Tibial nerve (tissue), 4 donors: ENCODE measurements at places on chromosomes 6 and 20. TPM values are rescaled to one million over a fixed set of nuclear protein-coding genes. Genes with fewer than 3 reads are reported as not detected.

Gene ETV7
- total RNA-seq, result 9.2 TPM

Gene SLC2A10
- total RNA-seq, result 20.8 TPM

Gene WASF1
- total RNA-seq, result 8.5 TPM

Gene KHDRBS2
- total RNA-seq, result 3.3 TPM

Gene MUC21
- total RNA-seq, result not detected

Gene FAM209B
- total RNA-seq, result not detected

Gene FAM83D
- total RNA-seq, result not detected

Gene PRR18
- total RNA-seq, result 0.21 TPM

Gene TBX18
- total RNA-seq, result 31.8 TPM

Gene MEP1A
- not detected for total RNA-seq

Gene SNAP25
- 0.22 TPM for total RNA-seq

Gene FAM209A
- not detected for total RNA-seq

Gene FABP7
- total RNA-seq, result not detected

Gene E2F1
- 1.3 TPM for total RNA-seq

Gene MYLK2
- 0.66 TPM for total RNA-seq

Gene SYTL3
- 1.3 TPM for total RNA-seq

Gene GABRR1
- total RNA-seq, result not detected

DNA sequence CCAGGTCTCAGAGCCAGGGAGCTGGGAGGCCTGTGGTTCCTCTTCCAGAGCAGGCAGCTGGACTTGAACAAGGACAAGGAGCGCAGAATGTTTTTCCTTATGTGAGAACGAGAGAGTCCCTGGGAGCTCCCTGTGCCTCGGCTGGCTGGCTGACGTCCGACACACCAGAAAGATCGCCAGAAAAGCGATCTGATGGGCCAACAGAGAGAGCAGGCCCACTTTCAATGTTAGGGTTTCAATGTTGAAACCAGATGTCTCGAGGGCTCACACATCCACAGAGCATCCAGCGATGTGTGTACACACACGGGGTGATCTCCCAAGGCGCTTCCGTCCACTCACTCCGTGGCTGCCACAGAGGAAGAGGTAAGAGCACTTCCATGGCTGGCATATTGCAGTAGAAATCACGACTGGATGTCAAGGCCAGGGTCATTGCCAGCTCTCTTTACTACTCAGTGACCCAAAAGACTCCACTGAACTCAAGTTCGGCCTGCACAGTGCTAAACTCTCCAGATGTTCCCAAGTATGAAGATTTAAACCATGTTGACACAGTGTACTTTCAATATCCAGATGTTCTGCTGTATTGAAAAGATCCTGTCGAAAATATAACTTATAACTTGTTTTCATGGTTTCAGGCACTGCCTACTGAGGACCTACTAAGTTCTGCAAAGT is 70.8 kb upstream of the FOXC1 start:
- no peak for DNase-seq

- no peak for DNase-seq
These were observed 16.2 kb downstream of the KCNK17 start for GRCh38 chr6:39298061-39298460.

GRCh38 chr6:21949211-21949801 is 347.5 kb downstream of the PRL start:
- no peak for DNase-seq

DNA sequence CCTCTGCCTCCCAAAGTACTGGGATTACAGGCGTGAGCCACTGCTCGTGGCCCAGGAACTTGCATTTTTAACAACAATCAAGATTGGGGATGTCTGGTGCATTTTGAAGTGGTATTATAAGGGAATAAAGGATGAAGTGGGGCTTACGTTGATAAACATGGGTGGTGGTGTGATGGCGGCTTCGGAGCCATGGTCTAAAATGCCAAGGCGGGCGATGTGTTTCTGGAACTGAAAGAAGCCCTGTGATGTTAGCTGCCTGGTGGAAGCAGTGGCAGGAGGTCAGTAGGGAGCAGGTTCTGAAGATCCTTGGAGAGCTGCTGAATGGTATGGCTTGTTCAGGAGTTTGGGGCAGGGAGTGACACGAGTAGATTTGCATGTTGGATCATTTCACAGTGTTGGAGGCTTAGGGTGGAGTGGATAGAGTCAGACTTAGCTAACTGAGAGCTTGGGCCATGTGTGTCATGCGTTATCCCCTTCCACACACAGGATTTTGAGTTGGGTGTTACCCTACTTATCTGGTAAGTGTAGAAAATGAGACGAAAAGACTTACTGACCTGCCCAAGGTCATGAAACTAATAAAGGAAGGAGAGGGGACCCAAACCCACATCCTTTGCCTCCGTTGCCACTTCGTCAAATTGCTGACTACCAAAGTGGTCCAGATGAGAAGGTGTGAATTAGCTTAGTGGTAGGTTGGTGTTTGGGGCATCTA is 1.5 kb downstream of the NELFCD start:
- no peak for DNase-seq

- peak; percentile 59 for DNase-seq
These were observed 22.7 kb upstream of the ZNF184 start for GRCh38 chr6:27495386-27496135.

GRCh38 chr20:46960536-46960935 is 65.9 kb downstream of the EYA2 start:
- no peak for DNase-seq

DNA sequence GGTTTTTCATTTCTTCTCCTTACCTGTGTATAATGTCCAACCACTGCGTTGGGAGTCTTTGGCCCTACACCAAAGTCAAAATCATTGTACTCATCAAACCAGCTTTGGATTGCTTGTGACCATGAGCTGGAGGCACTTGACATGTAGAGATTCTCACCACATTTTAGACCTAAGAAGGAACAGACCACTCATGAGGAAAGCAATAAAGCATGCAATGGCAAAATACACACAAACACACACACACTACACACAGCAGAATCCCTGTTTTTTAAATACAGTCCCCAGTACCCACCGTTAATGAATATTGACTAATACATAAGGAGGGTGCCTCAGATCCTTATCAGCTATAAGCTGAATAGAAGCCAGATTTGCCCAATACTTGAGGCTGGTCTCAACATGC is 10.5 kb downstream of the CRISP3 start:
- no peak for DNase-seq

DNA sequence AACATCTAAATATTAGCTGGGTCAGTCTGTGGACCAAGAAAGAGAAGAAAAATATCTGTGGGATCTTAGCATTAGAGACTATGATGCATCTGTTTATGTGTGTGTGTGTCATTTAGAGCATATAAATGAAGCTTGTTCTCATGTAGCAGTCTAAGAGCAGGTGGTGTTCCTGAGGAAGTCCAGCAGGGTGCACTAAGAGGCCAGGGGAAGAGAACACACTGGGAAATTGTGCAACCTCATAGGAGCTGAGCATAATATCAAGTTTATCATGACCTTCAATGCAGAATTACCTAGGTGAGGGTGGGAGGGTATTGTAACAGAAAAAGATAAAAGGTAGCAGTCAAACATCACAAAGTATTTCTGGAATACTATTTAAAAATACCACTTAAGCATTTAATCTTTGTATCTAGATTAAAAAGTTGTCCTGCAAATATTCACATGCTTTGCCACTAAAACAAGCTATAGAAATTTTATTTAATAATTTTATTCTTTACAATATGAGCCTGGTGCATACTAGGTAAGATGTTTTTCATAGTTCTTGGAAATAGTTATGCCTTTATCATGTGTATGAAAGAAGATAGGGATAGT is 80.5 kb downstream of the SMPDL3A start:
- DNase-seq, result no peak

GRCh38 chr6:83597051-83597450 is 84.7 kb downstream of the PRSS35 start:
- DNase-seq, result no peak

- no peak for DNase-seq
These were observed 40.8 kb downstream of the CHD6 start for GRCh38 chr20:41577129-41578009.

DNA sequence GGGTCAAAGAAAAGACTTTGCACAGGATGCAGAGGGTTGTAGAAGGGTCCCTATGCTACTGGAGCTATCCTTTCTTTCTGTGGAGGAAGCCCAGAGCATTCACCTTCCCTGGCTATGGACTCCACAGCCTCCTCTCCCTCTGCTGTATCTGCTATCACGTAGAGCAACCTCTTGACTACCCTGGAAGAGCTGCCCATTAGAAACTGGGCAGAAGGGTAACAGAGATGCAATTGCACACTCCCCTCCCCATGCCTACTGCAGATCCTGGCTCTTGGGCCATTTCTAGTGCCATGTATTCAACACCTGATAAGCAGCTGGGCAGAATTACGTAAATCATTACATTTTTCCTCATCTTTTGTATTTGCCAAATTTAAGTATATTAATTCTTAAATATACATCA is 3.1 kb downstream of the KLHL31 start:
- DNase-seq, result no peak

GRCh38 chr20:25178563-25179438 is 16.7 kb upstream of the ENTPD6 start:
- no peak for DNase-seq

DNA sequence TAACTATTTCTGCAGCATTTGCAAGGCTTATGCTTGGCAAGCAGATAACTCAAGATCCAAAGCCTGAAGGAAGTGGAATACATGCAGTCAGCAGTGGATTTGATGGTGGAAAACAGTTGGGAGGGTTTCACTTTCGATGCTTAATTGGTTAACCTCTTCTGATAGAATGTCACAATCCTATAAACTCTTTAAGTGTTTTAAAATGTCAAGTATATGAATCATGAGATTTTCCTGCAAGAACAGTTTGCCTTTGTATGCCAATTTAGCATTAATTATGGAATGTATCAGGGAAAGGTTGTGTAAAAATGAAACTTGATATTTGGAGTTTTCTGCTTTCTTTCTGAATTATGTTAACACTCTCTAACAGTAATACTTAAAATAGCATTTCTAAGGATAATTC is 36.6 kb downstream of the NKX2-4 start:
- DNase-seq, result no peak

- no peak for DNase-seq
These were observed 78.3 kb upstream of the CHD6 start for GRCh38 chr20:41696428-41696827.

GRCh38 chr20:1824834-1825233 is 70.4 kb upstream of the SIRPA start:
- no peak for DNase-seq

- no peak for DNase-seq
These were observed 93.0 kb upstream of the DOK5 start for GRCh38 chr20:54382419-54382818.

DNA sequence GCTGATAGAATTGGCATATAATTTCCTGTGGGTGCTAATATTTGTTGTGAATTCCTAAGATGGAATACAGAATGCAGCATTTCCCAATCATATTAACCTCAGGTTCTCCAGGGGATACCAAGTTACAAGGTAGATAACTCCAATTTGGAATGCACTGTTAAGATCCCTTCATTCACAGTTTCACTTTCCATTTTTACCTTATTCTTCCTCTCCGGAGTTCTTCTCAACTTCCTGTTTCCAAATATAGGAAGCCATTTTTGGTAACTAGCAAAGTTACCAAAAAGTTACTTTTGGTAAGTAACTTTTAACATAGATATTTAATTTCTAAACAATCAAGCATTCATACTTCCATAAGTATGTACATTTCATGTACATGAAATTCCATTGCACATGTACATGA is 63.5 kb upstream of the PHACTR2 start:
- no peak for DNase-seq

GRCh38 chr6:38055203-38055589 is 235.7 kb downstream of the ZFAND3 start:
- no peak for DNase-seq

GRCh38 chr20:31833130-31833930 is 12.1 kb downstream of the FOXS1 start:
- DNase-seq, result peak; percentile 61

GRCh38 chr6:159973406-159973805 is 4.5 kb downstream of the IGF2R start:
- DNase-seq, result no peak

DNA sequence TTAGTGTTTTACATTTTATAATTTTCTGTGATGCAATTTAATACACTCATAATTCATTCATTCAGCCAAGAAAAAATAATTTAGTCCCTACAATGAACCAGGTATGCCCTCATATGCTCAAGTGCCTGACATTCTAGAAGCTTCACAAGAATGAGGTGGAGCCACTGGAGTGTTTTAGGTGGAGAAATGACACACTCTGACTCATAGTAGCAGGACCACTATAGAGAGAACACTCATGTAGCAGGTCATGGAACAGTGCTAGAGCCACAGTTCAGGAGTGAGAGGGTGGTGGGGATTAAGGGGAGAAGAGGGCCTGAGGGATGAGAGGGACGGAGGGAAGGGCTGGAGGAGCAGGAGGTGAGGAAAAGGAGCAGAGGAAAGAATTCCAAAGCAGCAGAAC is 1.4 kb upstream of the HLA-G start:
- no peak for DNase-seq

GRCh38 chr20:16415071-16416053 is 157.9 kb downstream of the KIF16B start:
- DNase-seq, result no peak

DNA sequence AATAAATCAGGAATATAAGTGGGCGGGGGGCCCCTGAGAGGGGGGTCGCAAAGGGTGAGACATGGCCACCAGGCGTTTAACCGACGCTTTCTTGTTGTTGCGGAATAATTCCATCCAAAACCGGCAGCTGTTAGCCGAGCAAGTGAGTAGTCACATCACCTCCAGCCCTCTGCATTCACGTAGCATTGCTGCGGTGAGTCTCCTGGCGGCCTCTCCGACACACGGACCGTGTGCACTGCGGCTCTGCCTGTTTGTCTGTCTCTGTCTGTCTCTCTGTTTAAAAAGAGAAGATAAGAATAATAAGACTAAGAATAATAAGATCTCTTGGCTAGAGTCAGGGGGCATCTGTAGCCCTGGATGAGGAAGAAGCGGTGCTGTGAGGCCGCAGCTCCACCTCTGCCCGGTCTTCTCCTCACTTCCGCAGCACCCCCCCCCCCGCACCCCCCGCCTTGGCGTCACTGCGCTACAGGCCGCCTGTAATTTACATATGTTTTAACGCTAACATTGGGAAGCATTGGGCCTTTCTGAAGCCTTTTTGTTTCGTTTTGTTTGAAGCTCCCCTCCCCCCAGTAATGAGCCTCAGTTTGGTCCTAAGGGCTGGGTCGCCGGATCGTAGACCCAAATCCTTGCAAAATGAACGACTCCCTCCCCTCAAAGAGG is 993 bp downstream of the STX16 start:
- DNase-seq, result no peak

- no peak for DNase-seq
These were observed 200.8 kb downstream of the BMP7 start for GRCh38 chr20:57065646-57066045.

DNA sequence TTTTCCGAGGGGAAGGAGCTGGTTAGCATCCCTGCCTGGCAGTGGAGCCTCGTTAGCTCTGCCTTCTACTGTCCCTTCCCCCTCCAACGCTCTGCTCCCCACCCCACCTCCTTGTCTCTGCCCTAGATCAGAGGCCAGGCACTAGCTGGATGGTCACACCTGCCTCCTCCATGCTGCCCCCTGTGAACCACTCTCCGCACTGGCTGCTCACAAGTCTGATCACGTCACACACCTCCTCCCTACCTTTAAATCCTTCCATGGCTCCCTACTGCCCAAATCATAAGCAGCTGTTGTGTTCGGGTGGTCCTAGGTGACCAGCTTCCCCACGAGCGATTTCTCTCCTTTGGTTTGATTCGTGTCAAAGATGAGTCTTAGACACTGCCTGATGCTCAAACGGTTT is 71.3 kb downstream of the CHMP4B start:
- DNase-seq, result no peak
